ENCODE measurements at places on chromosomes 4 and X. TPM values are rescaled to one million over a fixed set of nuclear protein-coding genes. Genes with fewer than 3 reads are reported as not detected.

GRCh38 chrX:49273181-49273727, 3.7 kb downstream of the PPP1R3F start:
- no peak for DNase-seq
- peaks cover 55% of the 10 kb centered on the region for H3K4me1 ChIP-seq
- H3K4me3 ChIP-seq, result peak overlapping the region; percentile 68
- no peak overlapping the region for H3K27ac ChIP-seq
- H3K36me3 ChIP-seq, result peaks cover 6% of the 10 kb centered on the region
- peaks cover 4% of the 10 kb centered on the region for H3K27me3 ChIP-seq

GRCh38 chrX:39445336-39445735, 644.1 kb downstream of the MID1IP1 start:
- no peak for DNase-seq
- peaks cover under 1% of the 10 kb centered on the region for H3K4me1 ChIP-seq
- peak overlapping the region; percentile 33 for H3K27ac ChIP-seq
- peaks cover 12% of the 10 kb centered on the region for H3K27me3 ChIP-seq

GRCh38 chrX:123084797-123085196, 99.3 kb upstream of the GRIA3 start:
- no peak overlapping the region for H3K27ac ChIP-seq
- H3K4me1 ChIP-seq, result no peaks in the 10 kb centered on the region
- DNase-seq, result no peak
- H3K4me3 ChIP-seq, result no peak overlapping the region

PNPLA4 gene
- 9.4 TPM for total RNA-seq
